Activated T-cell treated with anti-CD3 and anti-CD28 coated beads, Interleukin-2, amount 50 U/mL, for 72 hours (primary cell): ENCODE measurements at places on chromosomes 16 and 17.

DNA sequence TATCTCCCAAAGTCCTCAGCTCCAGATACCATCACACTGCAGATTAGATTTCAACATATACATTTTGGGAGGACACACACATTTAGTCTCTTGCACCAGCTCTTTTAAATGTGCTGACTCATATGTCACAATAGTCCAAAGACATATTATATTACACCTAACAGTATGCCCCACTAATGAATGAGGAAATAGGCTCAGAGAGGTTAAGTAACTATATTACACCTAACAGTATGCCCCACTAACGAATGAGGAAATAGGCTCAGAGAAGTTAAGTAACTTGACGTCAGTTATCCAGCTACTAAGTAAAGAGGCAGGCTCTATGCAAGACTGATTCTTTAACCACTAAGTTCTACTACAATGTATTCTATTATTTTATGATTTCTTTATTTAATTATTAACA lies 9.7 kb downstream of the IRX6 start:
- H3K4me3 ChIP-seq: no peak overlapping the region
- peaks cover 10% of the 10 kb centered on the region for H3K4me1 ChIP-seq
- H3K36me3 ChIP-seq: no peaks in the 10 kb centered on the region

DNA sequence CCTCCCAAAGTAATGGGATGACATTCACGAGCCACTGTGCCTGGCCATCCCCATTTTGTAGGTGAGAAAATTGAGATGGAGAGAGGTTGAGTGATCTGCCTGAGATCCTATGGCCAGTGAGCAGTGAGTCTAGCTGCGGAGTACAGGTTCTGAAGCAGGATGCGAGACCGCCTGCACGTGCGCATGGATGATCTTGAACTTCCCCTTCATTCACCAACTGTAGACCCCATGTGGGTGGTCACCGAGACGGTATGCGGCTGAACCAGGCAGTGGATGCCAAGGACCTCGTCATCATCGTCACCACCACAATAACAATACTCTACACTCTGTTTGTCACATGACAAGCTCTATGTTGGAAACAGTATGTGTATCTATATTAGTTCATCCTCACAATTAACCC lies 6.2 kb upstream of the SPNS3 start:
- no peak overlapping the region for H3K4me3 ChIP-seq
- no peak overlapping the region for H3K27ac ChIP-seq
- H3K27me3 ChIP-seq: no peaks in the 10 kb centered on the region
- DNase-seq: no peak

DNA sequence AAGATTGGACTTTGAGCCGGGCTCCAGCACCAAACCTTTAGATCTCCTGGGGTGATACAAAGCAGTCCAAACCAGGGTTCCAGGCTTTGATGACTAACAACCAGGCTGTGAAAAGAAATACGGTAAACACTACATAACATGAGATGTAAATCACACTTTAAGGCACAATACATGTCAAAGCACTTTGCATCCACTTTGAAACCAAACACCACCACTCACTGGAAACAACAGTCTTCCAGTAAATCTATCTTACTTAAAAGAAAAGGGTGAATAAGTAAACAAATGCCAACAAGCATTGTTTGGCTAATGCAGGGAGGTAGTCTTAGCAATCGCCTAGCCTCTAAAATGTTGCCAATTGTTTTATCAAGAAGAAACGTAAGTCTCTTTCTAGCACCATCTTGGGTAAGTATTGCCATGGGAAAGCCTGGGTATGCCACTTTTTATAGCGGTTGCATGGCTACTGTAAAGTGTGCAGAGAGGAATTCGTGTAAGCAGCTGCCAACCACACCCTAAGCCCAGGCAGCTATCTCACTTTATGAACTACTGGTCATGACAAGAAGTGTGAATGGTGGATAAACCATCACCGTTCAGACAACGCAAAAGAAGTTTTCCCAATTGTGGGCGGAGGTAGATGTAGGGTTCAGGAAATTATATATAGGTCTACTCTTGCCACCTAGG lies 267.4 kb upstream of the PSMD7 start:
- H3K27ac ChIP-seq: no peak overlapping the region
- peaks cover 12% of the 10 kb centered on the region for H3K27me3 ChIP-seq
- no peaks in the 10 kb centered on the region for H3K36me3 ChIP-seq
- no peak overlapping the region for H3K4me3 ChIP-seq
- no peaks in the 10 kb centered on the region for H3K4me1 ChIP-seq
- no peak for DNase-seq

- H3K27ac ChIP-seq: peak overlapping the region; percentile 44
- H3K4me1 ChIP-seq: peaks cover 64% of the 10 kb centered on the region
- H3K36me3 ChIP-seq: peaks cover 45% of the 10 kb centered on the region
- peak; percentile 64 for DNase-seq
- H3K4me3 ChIP-seq: peak overlapping the region; percentile 88
- no peaks in the 10 kb centered on the region for H3K27me3 ChIP-seq
Measured at GRCh38 chr16:30659507-30660423, 1.5 kb downstream of the FBRS start.

DNA sequence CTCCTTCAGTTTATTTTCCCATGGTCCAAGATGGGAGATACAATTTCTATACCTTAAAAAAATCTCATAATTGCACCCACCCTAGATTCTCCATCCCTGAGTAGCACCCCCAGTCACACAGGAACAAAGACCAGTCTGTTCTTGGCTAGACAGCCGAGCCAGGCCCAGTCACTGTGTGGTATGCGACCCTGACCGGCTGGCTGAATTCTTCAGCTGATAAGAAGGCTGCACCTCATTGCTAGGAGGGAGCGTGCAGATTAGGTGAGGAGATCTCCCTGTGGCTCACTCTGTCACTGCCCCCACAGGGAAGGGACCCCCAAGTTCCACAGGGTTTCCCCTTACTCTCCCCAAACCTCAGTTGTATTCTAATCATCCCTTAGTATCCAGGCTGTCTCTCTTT lies 138.7 kb downstream of the SALL1 start:
- H3K27ac ChIP-seq: no peak overlapping the region
- no peak for DNase-seq
- no peaks in the 10 kb centered on the region for H3K27me3 ChIP-seq
- no peaks in the 10 kb centered on the region for H3K4me1 ChIP-seq

DNA sequence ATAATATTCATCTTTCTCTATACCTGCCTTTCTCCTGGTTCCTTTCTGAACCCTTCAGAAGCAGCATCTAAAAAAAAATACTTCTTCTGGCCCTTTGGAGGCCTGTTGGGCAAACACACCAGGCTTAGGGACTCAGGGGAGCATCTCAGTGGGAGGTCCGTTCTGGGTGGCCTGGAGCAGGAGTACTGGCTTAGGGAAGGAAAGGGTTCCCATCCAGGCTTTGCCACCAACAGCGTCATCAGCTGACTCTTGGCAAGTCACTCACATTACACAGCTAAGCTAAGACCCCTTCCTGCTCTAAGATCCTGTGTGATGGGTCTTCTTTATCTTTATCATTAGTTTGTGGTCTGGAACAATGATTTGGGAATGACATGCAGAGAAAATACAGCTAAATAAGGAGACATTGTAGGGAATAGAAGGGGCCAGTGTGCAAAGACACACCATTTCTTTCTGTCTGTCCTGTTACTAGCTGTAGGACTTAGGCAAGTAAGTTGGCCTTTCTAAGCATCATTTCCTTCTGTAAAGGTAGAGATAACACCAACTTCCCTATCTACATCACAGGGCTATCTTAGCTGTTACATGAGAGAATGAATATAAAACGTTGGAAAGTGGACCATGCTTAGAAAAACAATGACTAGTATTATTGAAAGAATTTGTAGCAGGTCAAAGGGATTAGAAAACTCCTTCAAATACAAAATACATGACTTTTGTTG lies 9.9 kb downstream of the PCTP start:
- H3K27me3 ChIP-seq: no peaks in the 10 kb centered on the region
- no peaks in the 10 kb centered on the region for H3K4me1 ChIP-seq
- DNase-seq: no peak
- H3K4me3 ChIP-seq: no peak overlapping the region
- H3K36me3 ChIP-seq: peaks cover 1% of the 10 kb centered on the region

DNA sequence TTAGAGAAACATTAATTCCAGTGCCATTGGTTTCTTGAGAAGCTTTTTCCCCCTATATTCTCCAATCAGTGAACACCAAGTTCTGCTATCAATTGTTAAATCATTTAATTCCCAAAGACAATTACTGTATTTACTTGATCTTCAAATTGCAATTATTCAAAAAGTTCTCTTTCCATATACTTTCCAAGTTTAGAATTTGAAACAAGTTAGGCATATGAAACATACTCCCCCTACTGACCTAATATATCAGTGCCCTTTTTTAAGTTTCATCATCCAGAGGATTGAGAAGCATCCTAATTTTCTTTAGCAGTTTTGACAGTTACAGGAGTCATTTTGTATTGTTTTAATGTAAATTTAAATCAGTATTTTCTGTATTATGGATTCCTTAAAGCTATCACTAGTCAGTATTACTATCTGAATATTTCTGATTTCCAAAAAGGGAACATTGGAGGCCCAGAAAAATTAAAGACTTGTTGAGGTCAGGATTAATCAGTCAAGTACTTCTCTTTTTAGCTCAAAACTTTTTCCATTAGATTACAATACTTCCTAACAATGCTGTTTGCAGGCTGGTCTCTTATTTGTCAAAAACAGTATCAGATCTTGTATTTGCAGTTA lies 16.3 kb downstream of the MEIOC start:
- no peaks in the 10 kb centered on the region for H3K36me3 ChIP-seq
- peak overlapping the region; percentile 65 for H3K27ac ChIP-seq
- no peak for DNase-seq
- no peaks in the 10 kb centered on the region for H3K4me1 ChIP-seq
- no peak overlapping the region for H3K4me3 ChIP-seq

DNA sequence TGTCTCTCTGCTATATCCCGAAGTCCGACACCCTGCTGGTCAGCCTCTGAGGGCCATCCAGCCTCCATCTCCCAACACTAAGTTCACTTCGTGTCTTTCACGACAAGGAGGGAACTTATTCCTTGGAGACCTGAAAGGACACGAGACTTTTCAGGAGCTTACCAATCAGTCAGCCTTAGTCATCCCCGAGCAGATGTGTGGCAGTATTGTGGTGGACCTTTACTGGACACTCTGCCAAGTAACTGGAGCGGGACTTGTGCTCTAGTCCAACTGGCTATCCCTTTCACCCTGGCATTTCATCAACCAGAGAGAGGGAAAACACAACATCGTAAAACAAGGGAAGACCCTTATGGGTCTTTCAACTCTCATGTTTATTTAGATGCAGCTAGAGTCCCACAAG lies 87.1 kb downstream of the EMP2 start:
- peaks cover 13% of the 10 kb centered on the region for H3K36me3 ChIP-seq
- H3K4me1 ChIP-seq: no peaks in the 10 kb centered on the region
- H3K27ac ChIP-seq: no peak overlapping the region
- no peak overlapping the region for H3K4me3 ChIP-seq
- DNase-seq: no peak
- no peaks in the 10 kb centered on the region for H3K27me3 ChIP-seq

- H3K4me3 ChIP-seq: no peak overlapping the region
- no peak overlapping the region for H3K27ac ChIP-seq
Measured at GRCh38 chr17:80441133-80441578, 26.2 kb downstream of the ENDOV start.

GRCh38 chr16:1602285-1602684 lies 9.6 kb downstream of the IFT140 start:
- no peak overlapping the region for H3K4me3 ChIP-seq
- no peak for DNase-seq
- no peaks in the 10 kb centered on the region for H3K4me1 ChIP-seq
- H3K36me3 ChIP-seq: no peaks in the 10 kb centered on the region
- H3K27ac ChIP-seq: no peak overlapping the region
